Cardiac muscle cell (in vitro differentiated cells and primary cell): ENCODE measurements at places on chromosomes 1 and 21. TPM values are rescaled to one million over a fixed set of nuclear protein-coding genes. Genes with fewer than 3 reads are reported as not detected.

GRCh38 chr1:219124163-219124562 is 49.5 kb upstream of the LYPLAL1 start:
- H3K27ac ChIP-seq: no peak overlapping the region
- no peaks in the 10 kb centered on the region for H3K36me3 ChIP-seq
- no peak for DNase-seq
- H3K4me1 ChIP-seq: no peaks in the 10 kb centered on the region
- H3K27me3 ChIP-seq: no peaks in the 10 kb centered on the region
- H3K4me3 ChIP-seq: no peak overlapping the region

The FLG2 gene
- not detected in 2 replicates for polyA plus RNA-seq

The CITED4 gene
- polyA plus RNA-seq: 180 and 207 TPM in 2 replicates

The OR2T29 gene
- polyA plus RNA-seq: not detected in 2 replicates

- no peaks in the 10 kb centered on the region for H3K27me3 ChIP-seq
- DNase-seq: no peak
- no peak overlapping the region for H3K4me3 ChIP-seq
- H3K4me1 ChIP-seq: no peaks in the 10 kb centered on the region
- H3K27ac ChIP-seq: no peak overlapping the region
Measured at GRCh38 chr1:103516283-103516682, 9.2 kb upstream of the RNPC3 start.
